Activated naive CD4-positive, alpha-beta T cell treated with Interleukin-2 at 50 U/mL for 16 hours (primary cell): ENCODE measurements at places on chromosomes 5 and 9.

GRCh38 chr9:70672161-70672649 is 257.7 kb upstream of the KLF9 start:
- DNase-seq, result no peak

- DNase-seq, result no peak
These were observed 38.0 kb downstream of the CREBRF start for GRCh38 chr5:173094012-173094661.

GRCh38 chr5:86030753-86031152 is 587.0 kb upstream of the COX7C start:
- DNase-seq, result no peak

- DNase-seq, result no peak
These were observed 302.4 kb downstream of the PDE4D start for GRCh38 chr5:59591162-59591561.

DNA sequence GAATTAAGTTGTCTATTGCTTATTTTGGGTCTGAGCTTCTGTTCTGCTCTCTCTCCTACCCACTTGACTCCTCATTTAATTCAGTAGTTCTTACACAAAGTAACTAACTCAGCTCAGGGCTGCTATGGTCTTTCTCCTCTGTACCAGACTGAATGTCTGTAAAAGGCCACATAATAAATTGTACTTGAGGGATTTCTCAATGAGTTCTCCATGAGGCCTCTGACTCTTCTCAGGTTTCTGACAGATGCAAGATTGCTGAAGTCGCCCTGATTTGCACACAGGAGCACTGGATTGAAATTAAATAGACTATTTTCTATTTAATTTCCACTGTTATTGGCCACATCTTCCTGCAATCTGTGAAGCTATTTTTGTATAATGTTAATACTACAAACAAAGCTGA is 2.9 kb downstream of the IQGAP2 start:
- no peak for DNase-seq

- DNase-seq, result no peak
These were observed 5.8 kb upstream of the FCN1 start for GRCh38 chr9:134923466-134923865.

DNA sequence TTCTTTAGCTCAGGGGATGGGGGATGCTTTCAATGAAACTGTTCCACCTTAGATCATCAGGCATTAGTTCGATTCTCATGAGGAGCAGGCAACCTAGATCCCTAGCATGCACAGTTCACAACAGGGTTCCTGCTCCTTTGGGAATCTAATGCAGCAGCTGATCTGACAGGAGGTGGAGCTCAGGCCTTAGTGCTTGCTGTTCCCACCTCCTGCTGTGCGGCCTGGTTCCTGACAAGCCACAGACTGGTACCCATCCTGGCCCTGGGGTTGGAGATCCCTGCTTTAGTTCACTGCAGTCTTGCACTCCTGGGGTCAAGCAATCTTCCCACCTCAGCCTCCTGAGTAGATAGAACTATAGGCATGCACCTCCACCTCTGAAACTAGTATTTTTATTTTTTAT is 1369.8 kb upstream of the NUDT12 start:
- no peak for DNase-seq

GRCh38 chr5:143479394-143479793 is 75.9 kb upstream of the NR3C1 start:
- no peak for DNase-seq

GRCh38 chr5:161089569-161089968 is 237.6 kb upstream of the ATP10B start:
- no peak for DNase-seq

DNA sequence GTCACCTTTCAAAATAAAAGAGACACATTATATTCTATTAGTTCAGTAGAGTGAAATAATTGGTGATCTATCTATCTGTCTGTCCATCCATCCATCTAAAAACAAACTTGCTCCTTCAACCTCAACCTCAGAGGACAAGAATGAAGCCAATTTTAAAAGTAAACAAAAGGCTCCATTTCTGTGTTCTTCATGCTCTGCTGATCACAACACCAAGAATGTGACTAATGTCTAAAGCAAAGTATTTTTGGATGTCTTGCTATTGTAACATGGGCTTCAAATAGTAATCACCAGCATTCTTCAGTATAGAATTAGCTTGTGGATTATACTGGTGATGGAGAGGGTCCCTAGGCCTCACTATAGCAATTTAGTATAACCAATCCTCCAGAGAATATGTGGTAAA is 1304.4 kb downstream of the MAT2B start:
- DNase-seq, result no peak

DNA sequence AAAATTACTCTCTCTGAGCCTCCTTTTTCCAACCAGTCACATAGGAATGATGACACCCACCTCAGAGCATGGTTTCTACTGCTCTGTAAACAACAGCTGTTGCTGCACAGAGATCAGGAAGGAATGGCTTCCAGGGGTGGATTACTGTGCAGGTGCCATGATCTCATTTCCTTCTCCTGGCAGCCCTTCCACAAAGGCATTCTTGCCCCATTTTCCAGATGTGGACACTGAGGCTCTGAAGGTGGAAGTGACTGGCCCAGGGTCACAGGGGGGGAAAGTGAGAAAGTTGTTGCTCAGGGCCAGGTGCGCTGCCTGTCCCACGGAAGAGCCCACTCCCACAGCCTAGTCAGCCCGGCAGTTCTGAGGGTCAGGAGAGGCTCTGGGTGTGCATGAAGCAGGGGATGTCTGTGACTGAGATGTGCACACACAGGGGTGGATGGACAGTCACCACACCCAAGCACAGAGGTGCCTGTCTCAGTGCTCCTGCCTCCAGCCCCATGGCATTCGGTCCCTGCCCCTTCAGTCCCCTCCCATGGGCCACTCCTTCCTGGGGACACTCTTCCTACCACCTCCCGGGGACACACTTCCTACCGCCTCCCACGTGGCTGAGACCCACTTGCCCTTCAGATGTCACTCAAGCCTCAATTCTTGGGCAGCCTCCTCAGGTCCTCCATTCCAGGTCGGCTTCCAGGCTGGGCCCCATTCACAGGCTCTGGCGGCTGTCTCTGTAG is 17.0 kb downstream of the FGFR4 start:
- no peak for DNase-seq

GRCh38 chr9:69572611-69573010 is 99.6 kb downstream of the APBA1 start:
- DNase-seq, result no peak

DNA sequence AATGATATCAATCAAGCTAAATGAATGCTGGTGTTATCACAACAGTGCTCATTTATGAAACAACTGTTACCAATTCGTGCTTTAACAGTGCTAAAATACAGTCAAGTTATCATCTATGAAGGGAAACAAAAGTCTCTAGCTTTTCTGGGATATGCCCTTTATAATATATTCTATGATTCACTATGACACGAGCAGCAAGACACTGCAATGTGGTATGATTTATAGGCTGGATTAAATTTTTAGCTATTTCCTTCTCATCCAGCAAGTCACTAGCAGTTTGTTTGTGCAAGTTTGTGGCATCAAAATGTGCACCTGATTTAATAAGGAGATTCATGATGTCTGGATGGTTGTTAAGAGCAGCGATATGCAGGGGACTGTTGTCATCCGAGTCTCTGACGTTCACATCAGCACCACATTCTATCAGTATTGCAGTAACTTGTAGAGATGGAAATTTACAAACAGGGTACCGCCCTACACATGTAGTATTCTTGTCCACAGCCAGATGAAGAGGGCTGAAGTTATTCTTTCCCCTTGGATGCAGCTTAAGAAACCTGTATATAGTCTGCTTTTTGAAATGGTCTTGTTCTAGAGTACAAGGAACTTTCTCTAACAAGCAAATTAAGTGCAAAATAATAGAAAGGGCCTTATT is 20.3 kb downstream of the FEM1C start:
- DNase-seq, result no peak

DNA sequence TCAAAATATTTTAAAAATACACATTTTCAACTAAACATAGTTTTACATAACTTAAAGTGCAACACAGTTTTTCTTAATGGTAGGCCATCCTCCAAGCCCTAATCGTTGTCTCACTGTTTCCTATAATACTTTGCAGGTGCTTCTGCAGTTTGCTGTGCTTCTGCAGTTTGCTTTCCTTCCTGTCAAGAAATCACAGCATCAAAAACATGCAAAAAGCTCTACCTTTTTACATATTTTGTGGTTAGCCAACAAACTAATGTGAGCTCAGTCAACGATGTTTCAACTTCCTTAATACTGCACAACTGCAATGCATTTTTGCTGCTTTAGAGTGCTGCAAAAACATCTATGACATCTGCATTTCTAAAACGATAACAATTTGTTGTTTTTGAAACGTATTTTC is 25.2 kb downstream of the EMB start:
- no peak for DNase-seq

GRCh38 chr9:34585946-34586669 is 3.4 kb downstream of the CNTFR start:
- DNase-seq, result no peak

DNA sequence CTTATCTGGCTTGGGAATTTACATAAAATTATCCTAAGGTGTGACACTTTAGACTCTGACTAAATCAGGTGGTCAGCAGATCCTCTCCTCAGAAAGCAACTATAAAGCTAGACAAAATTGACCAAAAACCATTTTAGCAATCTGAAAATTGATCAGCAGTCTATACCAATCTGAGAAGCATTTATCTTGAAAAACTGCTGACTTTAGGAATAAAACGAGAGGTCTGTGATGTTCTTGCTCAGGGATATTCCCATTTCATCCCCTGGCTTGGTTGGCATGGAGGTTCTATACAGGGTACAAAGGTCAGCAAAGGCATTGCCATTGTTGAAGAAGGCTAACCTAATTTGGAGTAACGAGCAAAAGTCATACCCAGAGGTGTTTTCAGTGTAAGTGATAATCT is 11.7 kb downstream of the SPINK5 start:
- no peak for DNase-seq

- DNase-seq, result no peak
These were observed 77.6 kb downstream of the PCDH1 start for GRCh38 chr5:141800617-141801016.
